ENCODE measurements at places on chromosomes 4 and X.

DNA sequence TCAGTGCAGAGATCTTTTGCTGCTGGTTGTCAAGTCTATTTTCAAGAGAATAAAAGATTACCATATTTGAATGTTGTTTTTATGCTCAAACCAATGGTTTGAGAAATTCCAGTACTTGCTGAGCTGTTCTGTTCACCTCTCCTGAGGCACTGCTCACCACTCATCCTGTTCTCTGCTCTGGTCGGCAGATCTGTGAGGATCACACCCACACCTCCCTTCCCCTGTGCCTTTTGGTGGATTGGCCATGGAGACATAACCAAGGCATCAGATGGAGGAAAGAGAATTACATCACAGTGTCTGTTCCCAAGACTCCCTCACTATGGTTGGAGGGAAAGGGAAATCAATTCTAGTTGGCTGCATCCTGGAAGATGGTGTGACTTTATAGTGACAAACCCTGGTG is 391.6 kb downstream of the ARHGAP24 start:
- H3K4me1 ChIP-seq, result peaks cover 6% of the 10 kb centered on the region
- H3K36me3 ChIP-seq, result no peaks in the 10 kb centered on the region
- H3K4me3 ChIP-seq, result no peak overlapping the region
- peak overlapping the region; percentile 36 for H3K27ac ChIP-seq

DNA sequence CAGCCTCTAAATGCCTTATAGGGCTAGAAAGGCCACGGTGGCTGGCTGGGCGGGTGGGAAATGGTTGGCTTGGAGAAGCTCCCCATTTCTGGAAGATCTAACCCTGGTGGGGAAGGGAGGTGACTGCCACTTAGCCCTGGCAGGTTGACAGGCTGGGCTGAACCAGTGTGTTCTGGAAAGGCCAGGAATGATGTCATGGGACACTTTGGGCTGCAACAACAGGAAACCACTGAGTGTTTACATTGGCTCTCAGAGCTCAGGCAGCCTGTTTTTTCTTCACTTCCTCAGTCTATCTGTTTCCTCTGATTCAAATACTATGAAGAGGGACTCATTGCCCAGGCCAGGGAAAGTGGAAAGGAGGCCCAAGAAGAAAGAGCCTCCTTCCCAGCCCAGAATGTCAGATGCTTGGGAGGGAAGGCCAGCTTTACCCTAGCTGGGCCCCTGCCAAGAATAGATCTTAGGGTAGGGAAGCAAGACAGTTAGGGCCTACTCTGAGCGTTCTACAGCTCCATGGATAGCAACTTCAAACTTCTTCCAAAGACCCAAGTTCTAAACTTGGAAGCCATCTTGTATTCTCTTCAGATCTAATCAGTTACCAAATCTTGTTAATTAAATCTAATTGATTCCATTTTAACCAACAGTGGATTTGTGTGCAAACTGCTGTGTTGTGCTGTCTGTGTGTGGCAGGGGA is 65.8 kb upstream of the MSN start:
- no peaks in the 10 kb centered on the region for H3K36me3 ChIP-seq
- H3K4me3 ChIP-seq, result no peak overlapping the region
- H3K27ac ChIP-seq, result peak overlapping the region; percentile 90

DNA sequence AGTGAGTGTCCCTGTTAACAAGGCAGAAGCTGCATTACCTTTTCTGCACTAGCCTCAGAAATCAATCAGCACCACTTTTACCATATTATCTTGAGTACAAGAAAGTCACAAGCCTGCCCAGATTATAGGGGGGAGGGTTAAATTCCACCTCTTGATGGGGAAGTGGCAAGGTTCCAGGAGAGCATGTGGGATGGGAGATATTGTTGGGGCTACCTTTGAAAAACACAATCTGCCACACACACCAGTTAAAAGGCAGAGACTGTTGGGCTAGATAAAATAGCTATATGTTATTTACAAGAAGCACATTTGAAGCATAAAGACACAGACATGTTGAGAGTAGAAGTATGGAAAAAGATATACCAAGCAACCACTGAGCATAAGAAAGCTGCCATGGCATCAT is 6.6 kb upstream of the AVPR2 start:
- DNase-seq, result no peak
- no peaks in the 10 kb centered on the region for H3K36me3 ChIP-seq
- H3K27ac ChIP-seq, result no peak overlapping the region
- peaks cover 6% of the 10 kb centered on the region for H3K4me1 ChIP-seq

DNA sequence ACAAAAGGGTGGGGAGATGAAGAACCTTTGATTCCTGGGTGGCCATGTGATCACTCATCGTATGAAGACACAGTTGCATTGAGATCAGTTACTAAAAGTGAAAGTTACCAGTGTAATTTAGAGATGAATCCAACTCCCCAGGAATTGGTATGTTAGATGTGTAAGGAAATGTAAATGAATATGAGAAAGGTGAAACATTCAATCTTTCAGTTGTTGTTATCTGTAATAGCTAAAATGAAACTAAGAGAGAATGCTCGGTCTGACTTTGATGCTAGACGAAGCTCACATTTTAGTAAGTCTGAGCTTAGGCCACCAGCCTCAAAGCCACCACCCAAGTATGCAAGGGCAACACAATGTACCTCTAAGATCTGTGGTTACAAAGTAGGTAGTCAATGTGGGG is 194.3 kb upstream of the POF1B start:
- DNase-seq, result no peak
- H3K27me3 ChIP-seq, result no peaks in the 10 kb centered on the region
- no peak overlapping the region for H3K27ac ChIP-seq
- no peaks in the 10 kb centered on the region for H3K4me1 ChIP-seq

DNA sequence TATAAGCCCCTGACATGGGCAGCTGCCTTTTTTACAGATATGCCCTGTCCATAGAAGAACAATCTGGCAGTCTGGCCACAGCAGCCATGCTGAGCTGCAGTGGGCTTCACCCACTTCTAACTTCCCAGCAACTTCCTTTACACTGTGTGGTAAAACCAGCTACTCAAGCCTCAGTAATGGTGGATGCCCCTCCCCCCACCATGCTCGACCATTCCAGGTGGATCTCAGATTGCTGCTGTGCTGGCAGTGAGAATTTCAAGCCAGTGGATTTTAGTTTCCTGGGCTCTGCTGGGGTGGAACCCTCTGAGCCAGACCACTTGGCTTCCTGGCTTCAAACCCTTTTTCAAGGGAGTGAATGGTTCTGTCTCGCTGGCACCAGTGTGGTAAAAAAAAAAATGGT is 355.9 kb upstream of the EDA2R start:
- H3K27me3 ChIP-seq, result no peaks in the 10 kb centered on the region
- H3K36me3 ChIP-seq, result no peaks in the 10 kb centered on the region
- H3K4me3 ChIP-seq, result no peak overlapping the region
- no peak for DNase-seq

DNA sequence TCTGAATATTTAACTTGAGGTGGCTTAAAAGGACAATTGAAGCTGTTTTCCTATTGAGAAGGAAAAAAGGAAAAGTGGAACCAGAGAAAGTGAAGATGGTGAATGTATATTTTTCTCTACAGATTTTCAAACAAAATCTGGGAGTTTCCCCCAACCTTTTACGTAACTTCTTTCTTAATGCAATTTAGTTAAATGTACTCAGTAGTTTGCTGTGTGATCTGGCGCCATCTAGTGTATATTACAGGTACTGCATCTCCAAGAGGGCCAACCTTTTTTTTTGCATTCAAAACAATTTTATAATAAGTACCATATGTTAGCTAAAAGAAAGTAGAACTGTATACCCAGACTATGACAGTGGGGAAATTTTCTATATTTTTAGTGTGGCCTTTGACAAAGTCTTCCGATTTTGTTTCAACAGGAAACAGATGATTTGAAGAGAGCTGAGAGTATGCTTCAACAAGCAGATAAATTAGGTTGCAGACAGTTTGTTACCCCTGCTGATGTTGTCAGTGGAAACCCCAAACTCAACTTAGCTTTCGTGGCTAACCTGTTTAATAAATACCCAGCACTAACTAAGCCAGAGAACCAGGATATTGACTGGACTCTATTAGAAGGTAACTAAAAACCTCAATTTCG is 82.0 kb downstream of the PLS3 start:
- no peaks in the 10 kb centered on the region for H3K4me1 ChIP-seq
- no peak for DNase-seq
- H3K36me3 ChIP-seq, result peaks cover 9% of the 10 kb centered on the region
- H3K4me3 ChIP-seq, result no peak overlapping the region
- H3K27ac ChIP-seq, result peak overlapping the region; percentile 54

DNA sequence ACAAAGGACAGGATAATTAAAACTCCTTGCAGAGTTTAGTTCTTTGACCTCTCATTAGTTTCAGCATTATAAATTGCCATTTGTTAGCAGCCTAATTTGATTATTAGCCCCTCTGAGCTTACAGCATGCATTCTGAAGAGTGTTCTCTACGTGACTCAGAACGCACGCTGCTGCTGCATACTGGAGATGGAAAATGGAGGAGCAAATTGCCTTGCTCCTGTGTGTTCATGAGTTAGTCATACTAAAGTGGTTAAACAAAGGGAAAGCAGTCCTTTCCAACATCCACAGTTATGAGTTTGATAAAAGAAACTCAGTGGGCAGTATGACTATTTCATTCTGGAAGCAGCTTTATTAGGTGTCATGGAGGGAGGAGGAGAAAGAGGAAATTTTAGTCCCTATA is 922.5 kb downstream of the RPA4 start:
- DNase-seq, result no peak
- H3K4me3 ChIP-seq, result no peak overlapping the region
- H3K27ac ChIP-seq, result no peak overlapping the region
- no peaks in the 10 kb centered on the region for H3K27me3 ChIP-seq
- no peaks in the 10 kb centered on the region for H3K36me3 ChIP-seq
- H3K4me1 ChIP-seq, result no peaks in the 10 kb centered on the region

DNA sequence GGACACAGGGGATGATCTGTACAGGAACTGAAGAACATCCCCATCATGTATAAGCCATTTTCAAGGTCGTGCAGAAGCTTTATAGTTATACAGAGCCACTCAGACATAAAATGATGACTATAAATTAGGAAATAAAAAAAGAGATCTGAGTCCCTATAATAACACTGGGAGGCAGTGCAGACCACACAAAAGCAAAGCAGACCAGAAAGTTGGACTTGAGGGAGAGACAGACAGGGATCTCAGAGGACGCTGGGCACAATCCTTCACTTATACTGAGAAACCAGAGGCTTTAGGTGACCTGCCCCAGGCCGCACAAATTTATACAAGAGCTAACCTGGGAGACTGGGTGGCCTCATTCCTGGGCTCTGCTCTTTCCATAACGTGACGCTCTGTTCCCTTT is 70.5 kb downstream of the HADH start:
- no peaks in the 10 kb centered on the region for H3K27me3 ChIP-seq
- H3K27ac ChIP-seq, result no peak overlapping the region
- DNase-seq, result no peak
- H3K36me3 ChIP-seq, result no peaks in the 10 kb centered on the region
- H3K4me1 ChIP-seq, result no peaks in the 10 kb centered on the region
